ENCODE measurements at places on chromosomes 4 and X. TPM values are rescaled to one million over a fixed set of nuclear protein-coding genes. Genes with fewer than 3 reads are reported as not detected.

DNA sequence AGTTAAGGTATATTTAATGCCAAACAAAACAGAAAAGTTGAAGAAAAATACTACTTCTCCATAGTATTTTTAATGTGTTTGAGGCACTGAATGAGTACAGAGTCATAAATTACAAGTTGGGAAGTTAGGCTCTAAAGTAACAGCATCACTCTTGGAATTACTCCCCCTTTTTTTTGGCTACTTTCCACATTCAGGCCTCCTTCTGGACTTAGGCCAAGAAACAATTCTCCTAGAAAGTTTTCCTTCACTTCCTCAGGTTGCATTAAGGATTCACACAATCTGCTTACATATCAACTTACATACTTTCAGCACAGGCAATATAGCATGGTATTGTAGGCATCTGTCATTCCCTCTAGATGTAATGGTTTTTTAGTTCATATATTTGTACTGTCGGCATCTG, 52.1 kb downstream of the TMEM165 start:
- DNase-seq, result no peak

- DNase-seq, result no peak
Observed at GRCh38 chr4:147102596-147102995, 156.9 kb upstream of the TTC29 start.

The MAGEA2B gene
- not detected for total RNA-seq

The SPACA5 gene
- total RNA-seq, result not detected

DNA sequence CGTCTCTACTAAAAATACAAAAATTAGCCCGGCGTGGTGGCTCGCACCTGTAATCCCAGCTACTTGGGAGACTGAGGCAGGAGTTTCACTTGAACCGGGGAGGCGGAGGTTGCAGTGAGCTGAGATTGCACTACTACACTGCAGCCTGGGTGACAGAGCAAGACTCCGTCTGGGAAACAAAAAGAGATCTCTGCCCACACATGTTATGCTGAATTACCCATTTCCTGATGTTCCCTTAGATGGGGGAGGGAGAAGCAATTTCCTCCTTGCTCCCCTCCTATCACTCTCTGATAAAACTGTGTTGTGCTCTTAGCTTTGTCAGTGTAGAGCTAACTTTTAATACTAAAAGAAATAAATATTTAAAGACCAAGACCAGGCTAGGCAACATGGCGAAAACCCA, 102.5 kb downstream of the LARP7 start:
- peak; percentile 20 for DNase-seq

DNA sequence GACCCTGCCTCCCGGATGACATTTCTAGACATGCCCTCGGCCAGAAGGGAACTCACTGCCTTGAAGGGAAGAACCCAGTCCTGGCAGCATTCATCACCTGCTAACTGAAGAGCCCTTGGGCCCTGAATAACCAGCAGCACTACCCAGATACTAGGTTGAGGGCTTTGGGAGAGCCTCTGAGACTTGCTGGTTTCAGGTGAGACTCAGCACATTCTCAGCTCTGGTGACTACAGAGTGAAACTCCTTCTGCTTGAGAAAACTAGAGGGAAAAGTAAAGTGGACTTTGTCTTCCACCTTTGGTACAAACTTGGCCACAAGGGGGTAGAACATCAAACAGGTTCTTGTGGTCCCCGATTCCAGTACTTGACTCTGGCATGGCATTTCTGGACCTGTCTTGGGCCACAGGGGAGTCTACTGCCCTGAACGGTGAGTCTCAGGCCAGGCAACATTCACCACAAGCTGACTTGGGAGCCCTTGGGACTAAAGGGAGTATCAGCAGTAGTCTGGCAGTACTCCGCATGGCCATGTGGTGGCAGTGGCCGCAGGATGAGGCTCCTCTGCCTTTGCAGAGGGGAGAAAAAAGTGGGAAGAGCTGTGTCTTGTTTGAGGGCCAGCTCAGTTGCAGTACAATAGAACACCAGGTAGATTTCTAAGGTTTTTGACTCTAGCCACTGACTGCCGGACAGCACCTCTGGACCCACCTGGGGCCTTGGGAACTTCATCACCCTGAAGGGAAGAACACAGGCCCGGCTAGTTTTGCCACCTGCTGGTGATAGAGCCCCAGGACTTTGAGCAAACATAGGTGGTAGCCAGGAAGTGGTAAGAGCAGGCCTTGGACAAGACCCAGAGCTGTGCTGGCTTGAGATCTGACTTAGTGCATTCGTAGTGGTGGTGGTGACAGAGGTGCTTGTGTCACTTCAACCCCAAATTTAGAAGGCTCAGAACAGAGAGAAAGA, 414.8 kb downstream of the OPHN1 start:
- DNase-seq, result peak; percentile 4

- DNase-seq, result peak; percentile 90
Observed at GRCh38 chr4:105990933-105991332, 95.7 kb downstream of the NPNT start.

GRCh38 chr4:11966782-11967181, 538.1 kb upstream of the HS3ST1 start:
- DNase-seq, result no peak

DNA sequence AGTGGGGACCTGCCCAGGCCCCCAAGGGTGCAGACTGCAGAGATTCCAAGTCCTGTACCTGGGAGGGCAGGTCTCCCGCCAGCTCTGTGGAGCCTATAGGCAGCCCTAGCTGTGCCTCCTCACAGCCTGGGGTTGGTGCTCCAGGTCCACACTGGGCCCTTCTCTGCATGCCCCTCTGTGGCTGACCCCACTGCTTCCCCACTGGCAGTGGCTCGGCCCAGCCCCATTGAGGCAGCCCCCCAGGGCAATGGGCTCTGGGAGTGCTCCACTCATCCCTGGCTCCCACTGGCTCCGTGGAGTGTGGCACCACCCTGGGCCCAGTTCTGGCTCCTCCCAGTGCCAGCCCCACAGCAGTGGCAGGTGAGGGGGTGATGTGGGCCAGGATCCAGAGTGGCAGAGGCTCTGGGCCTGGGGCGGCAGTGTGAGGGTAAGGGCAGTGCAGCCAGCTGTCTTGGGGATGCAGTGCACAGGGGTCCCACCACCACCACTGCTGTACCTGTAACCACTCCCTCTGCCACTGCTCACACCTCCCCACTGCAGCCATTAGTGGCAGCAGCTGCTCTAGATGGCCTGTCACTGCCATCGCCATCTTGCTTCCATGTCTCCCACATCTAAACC, 312.2 kb downstream of the GPM6A start:
- no peak for DNase-seq

GRCh38 chr4:107863850-107864371, 39.2 kb downstream of the SGMS2 start:
- DNase-seq, result peak; percentile 62

The GLRA2 gene
- not detected for total RNA-seq

DNA sequence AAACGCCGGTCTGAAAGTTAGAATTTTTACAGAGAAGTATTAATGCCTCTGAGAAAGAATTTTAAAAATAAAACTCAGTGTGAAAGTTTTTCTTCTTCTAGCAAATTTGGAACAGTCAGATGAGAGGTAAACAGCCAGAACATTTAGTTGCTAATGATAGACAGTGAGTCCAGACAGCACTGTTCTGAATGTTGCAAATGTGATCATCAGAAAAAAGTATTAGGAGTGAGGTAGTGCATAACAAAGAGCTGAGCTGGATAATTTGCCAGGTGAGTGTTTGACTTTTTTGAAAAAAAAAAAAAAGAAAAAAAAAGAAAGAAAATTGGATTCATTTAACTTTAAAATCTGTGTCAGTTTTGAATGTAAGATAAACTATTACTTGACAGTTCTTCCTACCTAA, 42.0 kb upstream of the GRPR start:
- DNase-seq, result no peak

DNA sequence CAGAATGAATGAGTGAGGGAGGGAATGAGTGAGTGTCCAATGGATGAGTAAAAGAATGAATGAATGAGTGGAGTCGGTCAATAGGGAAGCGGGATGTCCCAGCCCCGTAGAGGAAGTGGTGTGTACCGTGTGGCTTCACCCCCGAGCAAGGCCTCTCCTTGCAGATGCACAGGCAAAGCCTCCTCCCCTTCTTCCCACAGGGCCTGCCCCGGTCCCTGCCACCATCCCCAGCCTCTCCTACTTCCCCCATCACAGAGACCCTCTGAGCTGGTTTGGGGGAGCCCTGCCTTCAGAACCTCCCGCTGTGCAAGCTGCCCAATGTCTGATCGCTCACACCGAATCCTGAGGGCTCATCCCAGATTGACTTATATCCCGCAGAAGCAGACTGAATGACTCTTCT, 13.6 kb downstream of the HTRA3 start:
- DNase-seq, result no peak

Data from foreskin keratinocyte (primary cell).